Pulmonary artery endothelial cell (primary cell): ENCODE measurements at places on chromosomes 4 and X. TPM values are rescaled to one million over a fixed set of nuclear protein-coding genes. Genes with fewer than 3 reads are reported as not detected.

OPHN1 gene
- 5.3 and 7.4 TPM in 2 replicates for total RNA-seq

RS1 gene
- not detected in 2 replicates for total RNA-seq

FSTL5 gene
- total RNA-seq: under 0.01 TPM in 1 of 2 replicates, not detected in the other

- DNase-seq: no peak
These were observed 138.4 kb downstream of the PARM1 start for GRCh38 chr4:75071317-75071716.

- DNase-seq: no peak
These were observed 463.2 kb downstream of the ADGRL3 start for GRCh38 chr4:61663310-61663709.

GRCh38 chrX:75547783-75548182 lies 24.9 kb upstream of the ZDHHC15 start:
- no peak for DNase-seq

DNA sequence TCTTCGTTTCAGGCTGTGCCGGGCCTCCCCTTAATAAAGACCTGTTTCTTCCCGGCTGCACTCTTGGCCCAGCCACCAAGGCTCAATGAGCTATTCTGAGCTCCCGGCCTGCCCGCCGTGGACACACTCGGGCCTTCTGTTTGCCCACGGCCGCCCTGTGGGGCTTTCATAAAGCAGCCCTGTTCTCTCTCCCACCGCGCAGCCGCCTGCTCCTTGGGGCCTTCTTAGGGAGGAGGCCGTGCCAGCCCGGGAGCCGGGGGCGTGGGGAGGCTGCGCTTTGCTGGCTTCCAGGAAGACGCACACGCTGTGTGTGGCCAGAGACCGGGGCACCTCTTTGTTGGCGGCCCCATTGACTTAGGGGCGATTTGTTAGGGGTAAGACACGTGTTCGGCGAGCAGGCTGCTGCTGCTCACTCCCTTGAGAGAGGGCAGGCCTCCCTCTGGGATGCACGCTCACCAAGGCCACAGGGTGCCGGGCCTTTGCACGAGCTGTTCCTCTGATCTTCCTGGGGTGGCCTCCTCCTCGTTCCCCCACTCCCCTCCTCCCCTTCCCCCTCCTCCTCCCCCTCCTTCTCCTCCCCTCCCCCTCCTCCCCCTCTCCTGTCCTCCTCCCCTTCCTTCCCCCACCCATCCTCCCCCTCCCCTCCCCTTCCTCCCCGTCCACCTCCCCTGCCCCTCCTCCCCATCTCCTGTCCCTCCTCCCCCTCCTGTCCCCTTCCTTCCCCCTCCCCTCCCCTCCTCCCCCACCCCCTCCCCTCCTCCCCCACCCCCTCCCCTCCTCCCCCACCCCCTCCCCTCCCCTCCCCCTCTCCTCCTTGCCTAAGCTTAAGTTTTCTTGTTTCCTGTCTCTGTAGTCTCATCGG lies 11.3 kb downstream of the BLOC1S4 start:
- no peak for DNase-seq

- DNase-seq: no peak
These were observed 11.6 kb downstream of the VEGFC start for GRCh38 chr4:176780995-176781738.

GRCh38 chr4:152328582-152328981 lies 207.3 kb downstream of the FBXW7 start:
- DNase-seq: no peak

GRCh38 chr4:1351854-1352566 lies 5.0 kb downstream of the UVSSA start:
- peak; percentile 20 for DNase-seq
